ENCODE measurements at places on chromosomes 7 and 10.

DNA sequence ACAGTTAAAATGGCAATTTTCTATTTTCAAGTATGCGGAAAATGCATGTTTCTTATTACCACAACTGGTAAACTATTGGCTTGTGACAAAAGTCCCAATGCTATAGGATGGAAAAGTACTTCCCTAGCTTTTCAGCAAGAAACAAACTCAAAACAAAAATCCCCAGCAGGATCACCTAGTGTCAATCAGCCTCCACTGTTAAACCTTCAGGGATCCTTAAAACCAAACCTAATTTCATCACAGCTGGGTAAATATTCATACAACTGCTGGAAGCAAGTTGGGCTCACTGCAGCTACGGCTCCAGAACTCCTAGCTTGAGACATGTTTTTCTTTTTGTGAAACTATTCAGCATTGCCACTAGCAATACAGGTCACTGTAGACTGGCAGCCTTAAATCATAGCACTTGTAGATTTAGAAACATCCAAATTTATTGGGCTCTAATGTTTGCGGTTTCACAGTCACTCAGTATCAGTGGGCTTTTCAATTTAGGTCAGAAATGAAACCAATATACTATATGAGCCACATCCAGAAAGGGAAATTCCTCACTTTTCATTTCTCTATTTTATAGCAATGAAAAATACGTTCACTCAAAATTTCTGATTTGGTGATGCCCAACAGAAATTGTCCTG, 145.2 kb upstream of the ANK3 start:
- no peak for DNase-seq

DNA sequence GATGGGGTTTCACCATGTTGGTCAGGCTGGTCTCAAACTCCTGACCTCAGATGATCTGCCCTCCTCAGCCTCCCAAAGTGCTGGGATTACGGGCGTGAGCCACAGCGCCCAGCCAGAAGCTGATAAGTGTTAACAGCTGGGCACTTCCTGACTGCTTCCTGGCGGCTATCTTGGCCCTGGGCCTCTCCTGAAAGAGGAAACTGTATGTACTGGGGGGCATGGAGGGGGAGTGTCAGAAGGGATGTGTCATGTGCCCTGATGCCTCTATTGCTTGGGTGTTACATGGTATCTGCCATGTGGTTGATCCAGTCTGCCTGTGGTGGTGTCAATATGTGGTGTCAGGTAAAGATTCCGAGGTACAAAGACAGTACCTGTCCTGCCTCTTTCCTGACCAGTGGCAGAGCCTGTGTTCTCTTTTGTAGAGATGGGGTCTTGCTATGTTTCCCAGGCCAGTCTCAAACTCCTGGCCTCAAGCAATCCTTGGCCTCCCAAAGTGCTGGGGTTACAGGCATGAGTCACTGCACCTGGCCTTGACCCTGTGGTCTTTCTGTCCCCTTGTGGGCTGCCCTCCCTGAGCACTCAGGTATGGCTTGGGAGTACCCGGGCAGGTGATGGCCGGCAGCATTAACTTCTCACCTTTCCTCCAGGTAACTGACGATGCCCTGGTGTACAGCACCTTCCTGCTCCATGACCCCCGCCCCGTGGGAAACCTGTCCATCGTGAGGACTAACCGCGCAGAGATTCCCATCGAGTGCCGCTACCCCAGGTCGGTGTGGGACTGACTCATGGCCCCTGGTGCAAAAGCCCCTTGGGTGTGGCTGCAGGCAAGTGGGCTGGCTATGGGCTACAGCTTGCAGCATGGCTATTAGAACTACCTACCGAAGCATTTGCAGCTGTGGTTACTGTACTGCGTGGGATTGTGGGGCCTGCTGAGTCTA, 4.4 kb downstream of the ZP3 start:
- DNase-seq: no peak

- no peak for DNase-seq
These were observed 7.6 kb downstream of the SEMA4G start for GRCh38 chr10:100976906-100977305.

GRCh38 chr10:123742751-123743440, 76.7 kb downstream of the GPR26 start:
- no peak for DNase-seq

- no peak for DNase-seq
These were observed 223.6 kb downstream of the GFRA1 start for GRCh38 chr10:116049158-116049973.

DNA sequence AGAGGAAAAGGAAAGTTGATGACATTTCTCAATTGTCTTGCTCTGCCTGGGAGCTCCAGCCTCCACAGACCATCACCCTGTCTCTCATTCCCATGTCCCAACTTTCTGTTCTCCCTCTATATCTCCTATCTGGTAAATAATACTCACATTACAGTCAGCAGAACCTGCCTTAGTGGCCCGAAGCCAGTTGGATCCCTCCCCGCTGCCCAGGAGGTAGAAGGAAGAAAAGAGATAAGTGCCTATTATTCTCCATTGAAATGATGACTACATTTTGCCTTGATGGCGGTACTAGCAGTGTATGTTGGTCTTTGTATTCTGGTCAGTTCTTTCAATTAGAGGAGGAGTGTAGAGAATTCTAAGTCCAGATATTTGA, 91.9 kb downstream of the CSTF2T start:
- no peak for DNase-seq

- DNase-seq: no peak
These were observed 23.6 kb downstream of the C7orf57 start for GRCh38 chr7:48058990-48059389.

GRCh38 chr10:77974396-77975074, 48.0 kb upstream of the DLG5 start:
- no peak for DNase-seq

- DNase-seq: no peak
These were observed 9.7 kb upstream of the VSIR start for GRCh38 chr10:71782917-71783490.

GRCh38 chr10:103621783-103622125, 128.2 kb downstream of the NEURL1 start:
- no peak for DNase-seq

- no peak for DNase-seq
These were observed 49.9 kb upstream of the MGMT start for GRCh38 chr10:129416956-129417765.

- no peak for DNase-seq
These were observed 851 bp upstream of the GOT1 start for GRCh38 chr10:99431190-99431760.

DNA sequence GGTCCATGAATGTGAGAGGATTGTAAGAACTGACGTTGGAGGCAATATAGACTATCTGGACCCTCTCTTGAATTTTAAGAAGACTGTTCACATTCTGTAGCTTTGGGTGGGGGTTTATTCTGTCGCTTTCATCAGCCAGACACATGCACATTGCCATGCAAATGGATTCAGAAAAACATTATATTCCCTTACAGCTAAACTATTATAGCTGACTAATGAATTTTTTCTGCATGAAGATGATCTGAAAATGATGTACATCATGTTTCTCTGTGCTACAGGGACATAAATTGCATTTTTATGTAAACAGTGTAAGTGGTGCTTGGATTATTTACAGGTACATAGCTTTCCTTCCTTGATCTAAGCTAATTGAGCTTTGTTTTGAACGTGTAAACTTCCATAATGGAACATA, 1.5 kb downstream of the MET start:
- no peak for DNase-seq

GRCh38 chr10:122122493-122122892, 133.5 kb downstream of the TACC2 start:
- DNase-seq: no peak

DNA sequence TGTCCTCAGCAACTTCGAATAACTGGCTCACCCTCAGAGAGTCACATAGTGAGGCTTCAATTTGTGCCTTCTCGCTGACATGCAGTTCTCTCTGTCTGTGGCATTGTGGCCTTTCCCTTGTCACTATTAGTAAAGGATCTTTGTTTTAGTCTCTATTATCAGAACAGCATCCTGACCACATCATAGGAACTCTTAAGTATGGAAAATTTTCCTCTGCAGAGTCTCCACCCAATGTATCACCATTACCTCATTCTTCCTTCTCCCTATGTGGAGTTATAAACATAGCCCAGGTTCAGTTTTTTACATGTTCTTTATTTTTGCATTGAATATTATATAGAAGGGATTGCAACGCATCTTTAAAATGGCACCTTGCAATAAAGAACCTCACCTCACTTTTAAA, 112.9 kb downstream of the FAM107B start:
- no peak for DNase-seq

- DNase-seq: no peak
These were observed 92.6 kb upstream of the PODXL start for GRCh38 chr7:131649003-131649541.

GRCh38 chr7:92785923-92786322, 50.5 kb downstream of the CDK6 start:
- DNase-seq: no peak

DNA sequence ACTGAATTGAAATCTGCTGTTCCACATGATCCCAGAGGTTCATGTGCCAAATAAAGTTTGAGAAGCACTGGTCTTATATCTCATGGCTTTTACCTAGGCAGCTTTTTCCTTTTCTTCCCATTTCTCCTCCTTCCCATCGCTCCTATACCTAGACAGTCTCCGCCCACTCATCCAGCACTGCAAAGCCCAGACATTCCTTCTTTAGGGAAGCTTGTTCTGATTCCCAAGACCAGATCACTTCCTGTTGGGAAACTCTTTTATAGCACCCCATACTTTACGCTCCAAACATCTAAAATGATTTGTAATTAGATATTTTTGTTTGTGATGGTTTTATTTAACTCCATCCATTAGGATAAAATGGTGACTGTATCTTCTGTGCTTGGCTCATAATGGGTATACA, 75.9 kb downstream of the BMPER start:
- no peak for DNase-seq

DNA sequence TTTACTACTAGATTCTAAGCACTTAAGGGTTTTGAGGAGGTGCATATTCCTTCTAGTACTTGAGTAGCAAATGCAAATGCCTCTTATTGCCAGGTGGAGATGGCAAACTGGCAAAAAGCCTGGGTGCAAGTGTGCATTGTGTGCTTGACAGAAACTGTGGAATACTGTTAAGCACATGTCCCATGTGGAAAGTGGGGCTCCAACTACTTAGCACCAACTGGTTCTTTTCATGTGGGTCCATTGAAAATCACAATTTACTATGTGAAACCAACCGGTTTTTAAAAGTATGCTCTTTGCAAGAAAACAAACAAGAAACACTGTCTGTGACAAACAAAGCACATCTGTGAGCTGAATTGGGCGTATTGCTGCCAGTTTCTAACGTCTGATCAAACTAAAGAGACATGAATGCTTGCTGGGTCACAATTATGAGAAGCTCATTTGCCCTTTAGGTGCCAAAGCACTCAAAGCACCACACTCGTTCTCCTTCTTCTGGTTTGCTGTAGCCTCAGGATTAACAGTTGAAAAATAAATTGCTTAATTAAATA, 197.4 kb downstream of the SEMA3E start:
- DNase-seq: no peak

DNA sequence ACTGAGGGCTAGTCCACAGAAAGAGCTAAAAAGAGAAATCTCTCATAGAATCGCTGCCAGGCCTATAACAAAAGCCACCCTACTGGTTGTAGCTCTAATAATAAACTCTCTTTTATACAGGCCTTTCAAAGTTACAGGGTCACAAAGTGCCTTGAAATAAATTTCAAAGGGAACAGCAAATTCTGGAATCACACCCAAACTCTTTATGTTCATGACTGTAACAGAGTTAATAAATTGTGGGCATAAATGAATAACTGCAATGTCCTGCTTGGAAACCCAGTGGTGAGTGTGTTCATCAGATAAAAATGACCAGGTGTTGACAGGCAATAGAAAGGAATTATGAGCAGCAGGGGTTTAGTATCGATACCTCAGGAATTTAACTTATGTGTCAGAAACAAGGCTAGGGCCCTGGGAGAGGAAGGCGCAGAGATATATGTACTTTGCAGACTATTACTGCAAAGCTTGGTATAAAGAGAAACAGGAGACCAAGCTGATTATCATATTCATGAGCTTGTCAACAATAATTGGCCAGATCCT, 9.3 kb downstream of the CDC14C start:
- DNase-seq: no peak

DNA sequence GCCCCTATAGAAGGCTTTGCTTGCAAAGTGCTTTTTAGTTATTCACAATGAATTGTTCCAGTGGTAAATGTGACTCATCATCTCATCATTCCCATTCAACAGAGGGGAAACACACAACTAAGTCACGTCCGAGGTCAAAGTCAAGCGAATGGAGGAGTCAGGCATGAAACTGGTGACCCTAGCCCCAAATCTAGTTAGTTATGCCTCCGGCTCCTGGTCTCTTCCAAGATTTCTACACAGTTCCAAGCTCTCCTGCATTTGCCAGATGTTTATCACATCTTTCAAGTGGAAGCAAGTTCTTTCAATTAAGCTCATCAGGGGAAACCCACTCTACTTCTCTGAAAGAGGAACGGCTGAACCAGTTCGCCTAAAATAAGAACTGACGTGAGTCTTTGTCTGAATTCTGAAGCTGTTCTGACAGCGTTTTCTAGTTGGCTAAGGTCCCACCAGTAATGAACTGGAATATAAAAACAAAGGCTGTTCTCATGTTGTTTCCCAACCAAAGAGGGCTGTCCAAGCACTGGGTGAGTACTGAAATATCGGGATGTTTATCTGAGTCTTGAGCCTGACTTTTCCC, 140.9 kb upstream of the NRBF2 start:
- no peak for DNase-seq

DNA sequence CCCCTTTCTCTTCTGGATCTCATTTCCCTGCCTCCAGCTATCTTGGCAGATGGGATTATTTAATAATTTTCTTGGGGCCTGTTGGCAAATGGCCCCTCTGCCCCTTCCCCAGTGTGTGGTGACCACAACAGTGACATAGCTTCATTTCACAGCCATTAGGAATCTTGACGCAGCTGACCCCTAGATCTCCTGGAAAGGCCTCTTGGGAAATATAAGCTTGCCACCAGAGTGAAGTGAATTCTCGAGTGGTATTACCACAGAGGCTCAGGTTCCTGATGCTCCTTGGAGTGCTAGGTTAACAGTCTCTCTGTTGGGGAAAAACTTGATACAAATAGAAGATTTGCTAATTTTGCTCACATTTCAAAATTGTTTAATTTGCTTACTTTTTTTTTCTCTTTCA, 57.8 kb downstream of the AUTS2 start:
- DNase-seq: no peak

DNA sequence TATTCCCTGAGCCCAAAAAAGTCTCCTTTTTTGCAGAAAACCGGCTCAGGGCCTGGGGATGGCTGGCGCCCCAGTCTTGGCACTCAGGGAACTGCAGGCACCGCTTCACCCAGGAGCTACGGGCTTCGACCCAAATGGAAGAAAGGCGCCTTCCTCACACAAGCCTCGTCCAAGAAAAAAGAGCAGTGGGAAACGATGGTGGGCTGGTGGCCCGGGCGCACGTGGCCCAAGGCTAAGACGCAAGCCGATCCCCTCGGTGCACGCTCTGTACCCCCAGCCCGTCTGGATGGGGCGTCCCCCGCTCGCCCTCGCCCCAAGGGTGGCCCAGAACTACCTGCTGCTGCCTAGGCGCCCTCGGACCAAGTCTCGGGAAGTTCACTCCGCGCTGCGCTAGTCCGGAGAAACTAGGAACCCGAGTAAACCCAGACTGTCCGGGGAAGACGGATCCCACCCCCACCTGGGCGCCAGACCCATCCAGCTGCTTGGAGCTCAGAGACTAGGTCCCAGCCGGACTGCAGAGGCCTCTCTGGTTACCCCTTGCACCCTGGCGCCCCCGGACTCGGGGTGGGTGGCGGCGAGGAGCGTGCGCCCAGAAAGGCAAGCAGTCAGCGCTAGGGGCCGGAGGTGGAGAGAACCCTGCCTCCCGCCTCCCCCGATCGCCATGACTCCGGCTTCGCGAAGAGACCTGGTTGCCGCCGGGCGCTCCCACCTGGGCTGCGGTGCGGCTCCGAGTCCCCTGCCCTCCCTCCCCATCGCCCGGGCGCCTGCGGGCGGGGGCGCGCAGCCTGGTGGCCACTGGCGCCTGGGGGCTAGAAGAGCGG, 76.4 kb downstream of the CALN1 start:
- no peak for DNase-seq
